ENCODE measurements at places on chromosomes 7 and 10.

GRCh38 chr10:121497513-121498470, 100.5 kb downstream of the FGFR2 start:
- DNase-seq, result no peak

DNA sequence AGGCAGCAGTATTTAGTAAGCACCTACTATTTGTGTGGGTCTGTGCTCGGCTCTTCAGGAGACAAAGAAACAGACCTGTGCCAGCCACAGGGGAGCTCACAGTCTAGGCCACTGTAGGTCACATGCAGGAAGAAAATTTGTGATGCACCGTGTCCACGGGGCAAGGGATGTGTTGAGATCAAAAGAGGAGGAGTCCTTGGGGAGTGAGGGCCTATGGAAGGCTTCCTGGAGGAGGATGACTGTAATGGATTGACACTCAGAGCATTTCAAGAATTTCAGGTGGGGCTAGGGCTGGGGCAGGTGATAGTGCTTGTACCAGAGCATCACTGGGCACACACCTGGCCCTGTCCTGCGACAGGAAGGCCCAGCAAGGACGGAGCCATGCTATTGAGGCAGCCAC, 102.7 kb downstream of the ZMIZ1 start:
- no peak for DNase-seq

DNA sequence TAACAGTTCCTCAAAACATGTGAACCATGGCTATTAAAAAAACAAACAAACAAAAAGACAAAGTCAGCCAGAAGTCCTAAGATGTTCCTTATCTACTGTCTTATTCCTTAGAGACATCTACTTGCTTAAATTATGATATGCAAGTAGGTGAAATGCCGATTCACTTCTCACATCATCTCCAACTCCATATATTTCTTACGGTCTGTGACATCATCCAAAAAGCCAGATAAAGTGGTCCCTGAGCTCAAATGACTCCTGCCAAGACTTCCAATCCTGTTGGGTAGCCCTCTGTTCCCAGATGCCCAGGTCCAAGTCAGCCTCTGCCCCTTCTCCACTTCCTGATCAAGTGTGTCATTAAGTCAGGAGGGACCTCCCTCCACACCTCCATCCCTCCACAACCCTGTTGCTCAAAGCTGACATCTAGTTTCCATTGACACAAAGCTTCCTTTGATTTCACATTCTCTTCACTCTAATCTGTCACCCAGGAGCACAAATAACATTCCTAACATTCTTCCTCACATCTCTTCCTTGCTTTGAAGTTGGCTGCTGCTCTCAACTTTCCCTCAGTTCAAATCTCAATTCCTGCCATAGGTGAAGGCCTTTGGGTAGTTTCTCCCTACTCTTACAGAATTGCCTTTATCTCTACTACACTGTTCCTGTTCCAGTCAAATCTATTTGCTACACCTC, 56.1 kb upstream of the PDLIM1 start:
- no peak for DNase-seq

DNA sequence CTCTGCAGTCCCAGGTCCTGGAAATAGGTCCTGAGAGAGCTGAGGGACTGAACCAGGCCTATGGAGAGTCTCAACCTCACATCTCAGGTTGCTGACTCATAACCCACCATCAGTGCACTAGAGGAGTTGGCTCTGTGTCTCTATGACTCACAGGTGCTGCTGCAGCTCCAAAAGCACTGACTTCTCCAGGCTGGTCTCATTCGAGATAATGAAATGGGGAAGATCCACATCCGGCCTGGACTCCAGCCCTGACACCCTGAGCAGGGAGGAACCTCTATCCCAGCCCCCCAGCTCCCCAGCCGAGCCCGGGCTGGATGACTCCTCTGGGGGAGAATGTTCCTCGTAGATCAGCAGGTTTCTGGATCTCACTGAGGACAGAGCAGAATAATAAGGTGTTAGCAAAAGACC, 35.5 kb upstream of the DGKI start:
- no peak for DNase-seq

- DNase-seq, result no peak
These were observed 387.6 kb upstream of the NRP1 start for GRCh38 chr10:33722067-33722466.

GRCh38 chr7:35424869-35425495, 171.1 kb upstream of the TBX20 start:
- peak; percentile 59 for DNase-seq

DNA sequence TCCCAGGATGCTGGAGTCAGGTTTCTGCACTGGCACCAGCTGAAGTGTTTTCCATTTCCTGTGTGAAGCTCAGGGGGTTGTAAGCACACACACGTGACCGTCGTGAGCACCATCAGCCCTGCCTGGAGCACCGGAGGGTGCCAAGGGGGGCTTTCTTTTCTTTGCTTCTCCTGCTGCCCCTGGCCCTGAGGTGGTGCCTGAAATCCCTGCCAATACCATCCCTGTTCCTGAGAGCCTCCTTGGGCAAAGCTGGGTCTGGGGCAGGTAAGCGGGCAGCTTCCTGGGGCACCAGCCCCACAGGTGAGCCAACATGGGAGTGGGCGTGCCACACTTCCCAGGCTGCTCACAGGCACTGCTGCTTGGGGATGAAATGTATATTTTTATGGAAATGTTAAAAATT, 593.6 kb downstream of the DNAJB6 start:
- no peak for DNase-seq

- no peak for DNase-seq
These were observed 126.1 kb upstream of the EFCAB10 start for GRCh38 chr7:105707381-105707780.

GRCh38 chr10:77899690-77900089, 26.9 kb downstream of the DLG5 start:
- no peak for DNase-seq

DNA sequence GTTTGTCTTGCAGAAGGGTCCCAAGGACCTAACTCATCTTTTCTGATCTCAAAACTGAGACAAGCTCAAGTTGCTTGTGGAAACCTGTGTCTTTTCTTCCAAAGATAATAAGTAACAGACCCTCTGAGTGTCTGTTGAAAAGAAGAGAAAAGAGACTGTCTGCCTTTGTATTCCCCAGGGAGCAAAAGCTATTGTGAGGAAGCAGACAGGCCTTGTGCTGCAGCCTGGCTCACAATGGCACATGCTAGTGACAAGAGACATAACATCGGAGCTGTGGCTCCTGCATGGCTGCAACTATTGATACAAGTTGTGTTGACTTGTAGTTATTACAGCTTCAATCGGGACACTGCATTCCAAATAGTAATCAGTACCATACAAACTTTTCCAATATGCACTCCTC, 202.9 kb downstream of the DKK1 start:
- no peak for DNase-seq

DNA sequence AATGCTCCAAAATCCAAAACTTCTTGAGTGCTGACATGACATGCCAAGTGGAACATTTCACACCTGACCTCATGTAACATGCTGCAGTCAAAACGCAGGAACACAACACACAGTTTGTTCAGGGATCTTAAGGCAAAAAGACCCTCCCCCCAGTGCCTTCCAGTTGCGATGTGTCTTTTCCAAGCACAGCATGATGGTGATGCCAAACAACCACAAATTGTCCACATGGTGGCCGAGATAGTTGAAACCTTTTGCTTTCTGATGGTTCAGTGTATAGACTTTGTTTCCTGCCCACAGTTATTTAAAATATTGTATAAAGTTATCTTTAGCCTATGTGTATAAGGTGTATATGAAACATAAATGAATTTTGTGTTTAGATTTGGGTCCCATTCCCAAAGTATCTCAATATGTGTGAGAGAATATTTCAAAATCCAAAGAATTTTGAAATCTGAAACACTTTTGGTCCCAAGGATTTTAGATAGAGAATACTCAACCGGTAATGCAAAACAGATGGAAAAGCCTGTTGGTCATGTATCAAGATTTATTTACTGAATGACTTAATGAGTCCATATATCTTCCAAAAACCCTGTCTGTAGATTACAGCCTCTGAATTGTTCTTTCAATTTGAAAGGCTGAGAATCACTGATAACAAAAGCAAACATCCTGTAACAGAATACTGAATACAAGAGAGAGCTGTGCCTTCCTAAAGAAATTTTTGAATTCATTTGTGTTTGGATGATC, 93.4 kb upstream of the OIT3 start:
- DNase-seq, result no peak

DNA sequence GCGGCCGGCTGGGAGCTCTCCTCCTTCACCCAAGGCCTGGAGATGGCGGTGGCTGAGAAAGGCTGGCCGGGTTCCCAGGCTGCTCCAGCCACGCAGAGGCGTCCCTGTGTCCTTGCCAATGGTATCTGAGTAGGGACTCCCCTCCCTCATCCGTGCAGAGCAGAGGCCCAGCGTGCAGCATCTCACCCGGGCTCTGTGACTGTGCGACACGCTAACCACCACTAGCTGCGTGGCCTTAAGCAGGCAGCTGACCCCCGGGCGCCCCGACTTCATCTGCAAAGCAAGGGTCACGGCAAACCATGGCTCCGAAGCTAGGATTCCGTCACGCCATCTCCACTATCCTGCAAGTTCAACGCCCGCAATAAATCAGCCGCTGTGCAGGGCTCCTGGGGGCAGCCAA, 47.2 kb upstream of the TNRC18 start:
- DNase-seq, result no peak

DNA sequence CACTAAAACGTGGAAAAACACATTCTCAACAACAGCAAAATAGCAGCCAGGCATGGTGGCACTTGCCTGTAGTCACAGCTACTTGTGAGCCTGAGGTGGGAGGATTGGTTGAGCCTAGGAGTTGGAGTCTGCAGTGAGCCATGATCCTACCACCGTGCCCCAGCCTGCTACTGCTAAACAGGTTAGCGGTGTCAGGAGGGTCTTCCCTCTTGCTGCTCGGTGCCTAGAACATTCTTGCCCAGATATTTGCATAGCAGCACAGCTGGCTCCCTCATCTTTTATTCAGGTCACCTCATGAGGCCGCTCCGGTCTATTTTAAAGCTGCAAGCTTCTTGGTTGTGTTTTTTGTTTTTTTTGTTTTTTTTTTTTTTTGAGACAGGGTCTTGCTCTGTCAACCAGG, 2.9 kb upstream of the RABGEF1 start:
- no peak for DNase-seq

- DNase-seq, result no peak
These were observed 57.9 kb downstream of the JAKMIP3 start for GRCh38 chr10:132123606-132124005.

- DNase-seq, result no peak
These were observed 164.8 kb downstream of the C7orf25 start for GRCh38 chr7:42747044-42747443.

DNA sequence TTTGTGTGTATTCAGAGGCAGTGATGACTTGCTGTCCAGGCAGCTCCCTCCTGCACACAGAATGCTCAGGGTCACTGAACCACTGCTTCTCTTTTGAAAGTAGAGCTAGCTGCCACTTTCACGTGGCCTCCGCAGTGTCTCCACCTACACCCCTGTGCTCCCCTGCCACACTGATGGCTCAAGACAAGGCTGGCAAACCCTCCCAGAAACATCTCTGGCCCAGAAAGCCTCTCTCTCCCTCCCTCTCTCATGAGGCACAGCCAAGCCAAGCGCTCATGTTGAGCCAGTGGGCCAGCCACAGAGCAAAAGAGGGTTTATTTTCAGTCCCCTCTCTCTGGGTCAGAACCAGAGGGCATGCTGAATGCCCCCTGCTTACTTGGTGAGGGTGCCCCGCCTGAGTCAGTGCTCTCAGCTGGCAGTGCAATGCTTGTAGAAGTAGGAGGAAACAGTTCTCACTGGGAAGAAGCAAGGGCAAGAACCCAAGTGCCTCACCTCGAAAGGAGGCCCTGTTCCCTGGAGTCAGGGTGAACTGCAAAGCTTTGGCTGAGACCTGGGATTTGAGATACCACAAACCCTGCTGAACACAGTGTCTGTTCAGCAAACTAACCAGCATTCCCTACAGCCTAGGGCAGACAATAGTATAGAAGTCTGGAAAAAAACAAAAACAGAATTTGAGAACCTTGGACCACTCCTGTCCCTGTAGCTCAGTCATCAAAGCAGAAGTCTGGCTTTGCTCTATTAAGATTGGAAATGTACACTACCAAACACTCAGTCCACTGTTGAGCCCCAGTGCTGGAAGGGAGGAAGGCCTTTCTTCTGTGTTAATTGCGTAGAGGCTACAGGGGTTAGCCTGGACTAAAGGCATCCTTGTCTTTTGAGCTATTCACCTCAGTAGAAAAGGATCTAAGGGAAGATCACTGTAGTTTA, 15.8 kb downstream of the SCD start:
- no peak for DNase-seq

- DNase-seq, result no peak
These were observed 56.6 kb upstream of the TOMM7 start for GRCh38 chr7:22879280-22879679.

GRCh38 chr10:33073641-33074415, 115.8 kb upstream of the ITGB1 start:
- no peak for DNase-seq

DNA sequence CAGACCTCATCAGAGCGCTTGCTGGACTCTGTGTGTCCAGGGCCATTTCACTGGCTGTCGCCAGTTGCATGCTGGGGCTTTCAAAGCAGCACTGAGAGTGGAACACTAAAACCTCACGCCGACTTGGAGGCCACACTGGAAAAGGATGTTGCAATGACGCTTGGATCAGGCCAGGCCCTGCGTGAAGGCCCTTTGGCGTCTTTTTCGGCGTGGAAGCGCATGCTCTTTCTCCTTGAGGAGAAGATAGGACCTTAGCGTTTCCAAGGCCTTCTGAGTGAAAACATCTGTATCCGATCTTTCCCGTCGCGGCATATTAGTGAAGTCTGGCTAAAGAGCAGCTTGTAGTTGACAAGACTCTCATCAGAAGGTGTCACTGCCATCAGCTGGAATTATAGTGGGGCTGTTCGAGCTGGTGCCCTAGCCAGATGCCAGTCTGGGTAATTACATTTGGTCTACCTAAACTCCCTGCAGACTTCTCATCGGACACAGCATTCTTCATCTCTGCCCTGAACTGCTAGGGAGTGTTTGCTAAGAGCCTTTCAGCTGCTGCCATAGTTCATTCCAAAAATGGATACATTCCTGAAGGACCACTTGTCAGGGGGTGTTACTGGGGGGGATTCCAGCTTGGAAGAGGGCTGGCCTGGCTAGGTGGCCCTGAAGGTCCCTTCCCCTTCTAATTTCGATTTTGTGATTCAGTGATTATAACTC, 167.7 kb upstream of the TCF7L2 start:
- DNase-seq, result no peak

GRCh38 chr7:124130-124949, 68.0 kb upstream of the FAM20C start:
- no peak for DNase-seq

GRCh38 chr7:30522159-30522558, 17.5 kb upstream of the GGCT start:
- DNase-seq, result no peak
